ENCODE measurements at places on chromosomes 16 and 17. TPM values are rescaled to one million over a fixed set of nuclear protein-coding genes. Genes with fewer than 3 reads are reported as not detected.

GRCh38 chr17:794876-795275 is 12.7 kb downstream of the MRM3 start:
- H3K4me1 ChIP-seq, result peaks cover 12% of the 10 kb centered on the region
- H3K36me3 ChIP-seq, result peaks cover 46% of the 10 kb centered on the region
- DNase-seq, result peak; percentile 59
- H3K4me3 ChIP-seq, result no peak overlapping the region
- H3K27ac ChIP-seq, result peak overlapping the region; percentile 19

DNA sequence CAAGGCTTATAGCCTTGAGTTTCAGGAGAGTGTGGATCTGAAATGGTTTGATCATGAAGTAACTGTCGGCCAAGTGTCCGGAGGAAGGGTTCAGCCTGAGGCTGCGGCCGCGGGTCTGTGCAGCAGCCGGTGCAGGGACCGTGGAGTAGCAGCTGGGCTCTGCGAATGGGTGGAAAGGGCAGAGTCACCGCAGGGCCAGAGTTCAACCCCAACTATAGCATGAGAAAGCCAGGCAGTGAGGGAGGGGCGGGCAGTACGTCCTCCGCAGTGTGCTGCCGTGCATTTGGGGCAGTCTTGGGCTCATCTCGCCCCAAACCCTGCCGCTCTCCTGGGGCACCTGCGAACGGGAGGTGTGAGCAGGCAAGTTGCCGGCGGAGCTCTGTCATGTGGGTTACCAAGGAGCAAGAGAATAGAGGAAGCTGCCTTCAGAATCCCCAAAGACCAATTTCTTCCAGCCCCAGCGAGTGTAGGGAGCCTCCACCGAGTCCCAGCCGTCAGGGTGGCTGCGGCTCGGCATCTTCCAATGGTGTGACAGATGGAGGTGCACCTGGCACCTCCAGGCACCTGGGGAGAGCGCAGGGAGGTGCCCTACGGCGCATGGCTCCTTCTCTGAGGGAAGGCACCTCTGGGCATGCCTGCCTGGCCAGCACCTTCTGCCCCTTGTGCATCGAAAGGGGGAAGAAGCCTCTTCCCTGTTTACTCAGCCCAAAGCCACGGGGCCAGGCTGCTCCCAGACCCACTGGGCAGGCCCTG is 87.3 kb downstream of the RPA1 start:
- no peak overlapping the region for H3K4me3 ChIP-seq
- H3K4me1 ChIP-seq, result no peaks in the 10 kb centered on the region
- no peaks in the 10 kb centered on the region for H3K36me3 ChIP-seq
- DNase-seq, result no peak

DNA sequence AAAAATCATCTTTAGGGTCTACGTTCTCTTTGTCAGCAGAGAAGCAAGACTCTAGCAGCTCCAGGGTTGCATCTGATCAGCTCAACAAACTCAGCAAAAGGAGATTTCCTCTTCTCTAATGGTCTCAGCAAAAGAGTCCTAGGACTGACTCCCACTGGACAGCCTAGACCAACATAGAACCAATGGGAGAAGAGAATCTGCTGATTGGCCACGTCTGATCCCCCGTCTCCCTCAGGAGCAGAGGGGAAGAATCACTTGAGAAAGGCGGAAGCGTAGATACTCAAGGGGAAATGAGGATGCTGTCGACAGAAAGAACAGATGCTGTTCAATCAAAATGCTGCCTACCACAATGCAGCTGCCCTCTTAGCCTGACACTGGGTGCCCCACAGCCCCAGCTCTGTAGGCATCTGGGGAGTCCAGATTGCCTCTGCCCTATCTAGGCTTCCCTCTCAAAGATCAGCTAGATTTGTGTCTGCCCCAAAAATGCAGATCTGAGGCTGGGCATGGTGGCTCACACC is 31.5 kb upstream of the EMP2 start:
- no peaks in the 10 kb centered on the region for H3K27me3 ChIP-seq
- H3K4me3 ChIP-seq, result no peak overlapping the region
- peaks cover 9% of the 10 kb centered on the region for H3K4me1 ChIP-seq
- H3K36me3 ChIP-seq, result no peaks in the 10 kb centered on the region

GRCh38 chr16:4328046-4328781 is 12.3 kb downstream of the GLIS2 start:
- peak; percentile 69 for DNase-seq
- peak overlapping the region; percentile 67 for H3K27ac ChIP-seq
- H3K27me3 ChIP-seq, result no peaks in the 10 kb centered on the region
- peak overlapping the region; percentile 5 for H3K4me3 ChIP-seq

GRCh38 chr17:83155128-83156121 is 76.0 kb downstream of the METRNL start:
- peak; percentile 44 for DNase-seq
- H3K4me3 ChIP-seq, result no peak overlapping the region
- peaks cover 10% of the 10 kb centered on the region for H3K4me1 ChIP-seq
- H3K36me3 ChIP-seq, result no peaks in the 10 kb centered on the region

DNA sequence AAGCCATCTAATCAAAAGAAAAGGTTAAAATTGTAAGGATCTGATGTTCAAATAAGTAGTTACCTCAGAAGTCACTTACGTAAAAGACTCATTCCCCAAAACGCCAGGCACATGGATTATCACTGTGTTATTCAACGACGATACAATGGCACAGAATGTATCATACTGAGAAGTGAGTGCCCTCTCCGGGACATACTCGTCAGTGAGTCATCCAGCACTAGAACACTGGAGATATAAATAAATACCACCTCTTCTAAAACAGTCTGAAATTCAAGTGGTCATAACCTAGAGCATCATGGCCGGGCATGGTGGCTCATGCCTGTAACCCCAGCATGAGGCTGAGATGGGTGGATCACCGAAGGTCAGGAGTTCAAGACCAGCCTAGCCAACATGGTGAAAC is 24.9 kb downstream of the USP31 start:
- peak; percentile 83 for DNase-seq
- peaks cover 3% of the 10 kb centered on the region for H3K4me1 ChIP-seq
- H3K27ac ChIP-seq, result no peak overlapping the region
- no peaks in the 10 kb centered on the region for H3K27me3 ChIP-seq
- no peak overlapping the region for H3K4me3 ChIP-seq
- H3K36me3 ChIP-seq, result no peaks in the 10 kb centered on the region

- H3K4me3 ChIP-seq, result no peak overlapping the region
- H3K36me3 ChIP-seq, result no peaks in the 10 kb centered on the region
- no peaks in the 10 kb centered on the region for H3K4me1 ChIP-seq
Observed at GRCh38 chr17:1918346-1919162, 88.7 kb downstream of the RPA1 start.

DNA sequence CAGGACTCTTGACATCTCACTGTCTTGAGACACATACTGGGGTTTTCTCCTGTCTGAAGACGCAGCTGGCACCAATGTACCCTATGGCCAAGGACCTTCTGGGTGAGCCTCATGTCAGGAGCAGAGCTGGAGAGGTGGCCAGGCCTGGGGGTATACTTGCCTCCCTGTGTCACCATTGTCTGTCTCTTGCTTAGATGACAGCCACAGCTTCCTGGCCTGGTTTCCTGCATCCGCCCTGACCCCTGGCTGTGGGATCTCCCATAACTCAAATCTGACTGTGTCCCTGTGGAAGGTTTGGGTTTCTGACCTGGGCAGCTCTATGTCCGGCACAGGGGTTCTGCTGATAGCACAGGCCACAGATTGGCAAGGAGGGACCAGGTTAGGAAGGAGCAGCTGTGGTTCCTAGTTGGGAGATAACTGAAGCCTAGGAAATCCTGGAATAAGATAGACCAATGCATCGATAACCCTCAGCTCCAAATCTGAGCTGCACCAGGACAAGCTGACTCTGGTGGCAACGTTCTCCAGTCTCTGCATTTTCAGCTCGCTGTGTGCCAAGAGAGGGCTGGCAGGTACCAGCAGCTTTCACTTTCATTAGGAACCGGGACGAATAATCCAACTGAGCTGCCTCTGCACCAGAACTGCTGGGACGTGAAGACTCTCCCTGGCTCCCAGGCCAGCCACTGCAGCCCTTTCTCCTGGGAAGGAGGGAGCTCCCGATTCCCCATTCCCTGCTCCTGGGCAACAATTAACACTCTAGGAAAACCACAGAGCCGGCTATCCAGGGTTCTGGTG is 5.0 kb downstream of the DEXI start:
- H3K36me3 ChIP-seq, result peaks cover 23% of the 10 kb centered on the region
- no peak overlapping the region for H3K27ac ChIP-seq
- peaks cover 22% of the 10 kb centered on the region for H3K4me1 ChIP-seq
- DNase-seq, result no peak
- no peak overlapping the region for H3K4me3 ChIP-seq
- no peaks in the 10 kb centered on the region for H3K27me3 ChIP-seq

- no peaks in the 10 kb centered on the region for H3K27me3 ChIP-seq
- H3K27ac ChIP-seq, result no peak overlapping the region
- peak overlapping the region; percentile 78 for H3K4me3 ChIP-seq
- peaks cover 44% of the 10 kb centered on the region for H3K36me3 ChIP-seq
- peaks cover 12% of the 10 kb centered on the region for H3K4me1 ChIP-seq
Observed at GRCh38 chr16:69328854-69329316, 1.5 kb downstream of the PDF start.

DNA sequence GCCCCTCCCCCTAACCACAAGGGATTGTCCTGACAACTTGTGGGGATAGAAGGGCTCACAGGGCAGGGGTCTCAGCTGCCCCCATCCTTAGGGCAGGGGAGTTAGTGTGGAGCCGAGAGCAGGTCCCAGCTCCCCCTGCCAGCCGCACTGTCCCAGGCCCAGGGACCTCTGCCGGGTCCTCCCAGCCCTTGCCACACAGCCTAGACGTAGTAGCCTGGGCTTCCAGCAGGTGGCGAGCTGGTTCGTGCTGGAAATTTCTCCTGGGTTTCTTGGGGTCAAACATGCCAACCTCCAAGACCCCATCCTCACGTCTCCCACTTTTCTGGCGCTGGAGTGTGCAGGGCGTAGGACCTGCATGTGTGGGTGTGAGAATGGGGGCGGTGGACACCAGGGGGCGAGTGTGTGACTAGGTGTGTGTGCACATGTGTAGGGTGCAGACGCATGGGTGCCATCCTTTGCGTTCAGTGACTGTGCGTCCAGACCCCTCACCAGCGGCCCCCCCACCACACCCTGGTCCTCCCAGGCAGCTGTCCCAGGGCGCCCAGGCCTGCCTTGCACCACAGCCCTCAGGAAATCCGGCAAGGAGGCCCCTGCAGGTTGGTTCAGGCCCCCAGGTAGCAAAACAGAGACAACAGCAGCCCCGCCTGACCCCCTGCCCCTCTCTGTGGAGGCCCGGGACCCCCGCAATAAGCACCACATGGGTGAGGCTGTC is 29.5 kb downstream of the SBK1 start:
- H3K4me1 ChIP-seq, result no peaks in the 10 kb centered on the region
- no peaks in the 10 kb centered on the region for H3K36me3 ChIP-seq
- peak; percentile 9 for DNase-seq

DNA sequence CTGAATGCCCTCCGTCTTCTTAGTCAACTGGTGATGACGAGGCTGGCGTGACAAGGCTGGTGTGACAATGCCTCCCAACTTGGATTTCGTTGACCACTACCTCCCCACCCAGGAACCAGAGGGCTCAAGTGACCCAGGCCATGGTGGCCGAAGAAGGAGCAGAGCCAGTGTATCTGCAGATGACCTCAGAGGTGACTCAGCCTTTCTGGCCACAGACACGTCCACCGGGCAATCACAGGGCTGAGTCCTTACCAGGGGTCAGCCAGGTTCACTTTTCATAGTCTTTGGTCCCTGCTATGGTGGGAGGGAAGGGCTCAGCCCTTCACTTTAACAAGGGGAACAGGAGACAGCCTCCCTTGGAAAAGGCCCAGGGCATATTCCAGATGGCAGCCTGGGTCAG is 116.3 kb downstream of the MAF start:
- no peaks in the 10 kb centered on the region for H3K36me3 ChIP-seq
- no peak overlapping the region for H3K27ac ChIP-seq
- H3K4me1 ChIP-seq, result no peaks in the 10 kb centered on the region

DNA sequence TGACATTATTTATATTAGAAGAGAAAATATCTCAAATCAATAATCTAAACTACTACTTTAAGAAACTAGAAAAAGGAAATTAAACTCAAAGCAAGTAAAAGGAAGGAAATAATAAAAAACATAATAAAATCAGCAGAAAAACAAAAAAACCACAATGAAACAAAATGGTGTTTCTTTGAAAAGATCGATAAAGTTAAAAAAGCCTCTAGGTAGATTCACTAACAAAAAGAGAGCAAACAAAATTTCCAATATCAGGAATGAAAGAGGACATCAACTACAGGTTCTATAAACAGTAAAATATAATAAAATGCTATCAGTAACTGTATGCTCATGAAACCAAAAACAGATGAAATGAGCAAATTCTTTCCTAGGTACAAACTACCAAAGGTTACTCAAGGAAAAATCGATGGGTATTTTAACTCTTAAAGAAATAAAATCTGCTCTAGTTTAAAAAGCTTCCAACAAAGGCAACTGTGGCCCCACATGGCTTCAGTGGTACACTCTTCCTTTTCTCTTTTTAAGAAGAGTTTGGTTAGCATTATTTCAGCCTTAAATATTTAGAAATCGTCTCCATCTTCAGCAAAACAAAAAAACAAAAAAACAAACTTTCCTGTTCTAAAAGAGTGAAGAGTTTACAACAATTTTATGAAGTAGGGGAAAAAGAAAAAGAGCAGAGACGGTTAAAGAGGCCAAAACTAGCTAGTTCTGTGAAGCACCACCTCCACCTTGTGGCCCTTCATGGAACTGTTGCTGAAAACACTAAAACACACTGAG is 102.2 kb downstream of the TRIM37 start:
- peaks cover 5% of the 10 kb centered on the region for H3K4me1 ChIP-seq
- 0 out of 2 replicates have a peak, but pooled peaks cover 2% of the 10 kb centered on the region for H3K36me3 ChIP-seq
- H3K27me3 ChIP-seq, result no peaks in the 10 kb centered on the region
- H3K4me3 ChIP-seq, result no peak overlapping the region
- peak; percentile 53 for DNase-seq

DNA sequence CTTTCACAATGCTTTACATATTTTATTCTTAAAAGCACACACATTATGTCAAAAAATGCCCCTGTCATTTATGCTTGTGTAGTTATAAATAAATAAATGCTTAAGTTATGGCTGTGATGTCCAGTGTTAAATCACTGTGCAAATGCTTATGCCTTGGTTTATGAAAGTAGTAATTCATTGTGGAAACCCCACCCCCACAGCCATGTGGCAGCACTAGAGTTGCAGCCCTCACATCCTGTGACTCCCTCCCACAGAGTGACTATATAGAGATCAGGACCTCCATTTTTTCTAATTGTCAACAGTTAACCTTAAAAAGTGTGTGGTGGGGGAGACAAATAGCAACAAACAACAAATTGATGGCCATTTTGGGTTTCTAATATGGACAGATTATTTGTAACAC is 2.4 kb downstream of the SKAP1 start:
- H3K4me3 ChIP-seq, result no peak overlapping the region
- peaks cover 51% of the 10 kb centered on the region for H3K27me3 ChIP-seq
- no peaks in the 10 kb centered on the region for H3K4me1 ChIP-seq
- DNase-seq, result no peak
- H3K36me3 ChIP-seq, result no peaks in the 10 kb centered on the region

The TEX19 gene
- under 0.01 TPM for total RNA-seq

The CACNA1H gene
- 1.6 TPM for total RNA-seq

The HAP1 gene
- under 0.01 TPM for total RNA-seq

The VMO1 gene
- not detected for total RNA-seq

The IL34 gene
- total RNA-seq, result 1.3 TPM

The MRM1 gene
- 2.2 TPM for total RNA-seq

The PRSS36 gene
- total RNA-seq, result 0.18 TPM

The CX3CL1 gene
- total RNA-seq, result under 0.01 TPM

Data from IMR-90 (cell line).